Bone marrow (tissue), 2 donors: ENCODE measurements at places on chromosomes 2 and 18.

DNA sequence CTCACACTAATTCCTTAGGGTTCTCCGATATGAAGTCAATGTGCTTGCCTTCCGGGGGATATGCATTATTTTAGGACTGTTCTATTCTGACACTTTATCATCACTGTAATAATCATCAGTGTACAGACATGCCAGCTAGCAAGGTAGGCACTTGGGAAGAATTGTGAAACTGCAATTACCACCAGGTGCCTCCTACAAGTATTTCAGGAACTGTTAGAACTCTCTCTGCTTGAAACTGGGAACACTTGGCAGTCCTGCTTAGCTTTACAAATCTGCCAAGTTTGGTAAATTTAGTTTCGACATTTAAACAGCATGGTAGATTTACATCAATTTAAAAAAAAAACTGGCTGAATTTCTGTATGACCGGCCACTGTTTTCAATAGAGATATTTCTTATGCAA lies 128.7 kb downstream of the SATB2 start:
- DNase-seq = no peak

DNA sequence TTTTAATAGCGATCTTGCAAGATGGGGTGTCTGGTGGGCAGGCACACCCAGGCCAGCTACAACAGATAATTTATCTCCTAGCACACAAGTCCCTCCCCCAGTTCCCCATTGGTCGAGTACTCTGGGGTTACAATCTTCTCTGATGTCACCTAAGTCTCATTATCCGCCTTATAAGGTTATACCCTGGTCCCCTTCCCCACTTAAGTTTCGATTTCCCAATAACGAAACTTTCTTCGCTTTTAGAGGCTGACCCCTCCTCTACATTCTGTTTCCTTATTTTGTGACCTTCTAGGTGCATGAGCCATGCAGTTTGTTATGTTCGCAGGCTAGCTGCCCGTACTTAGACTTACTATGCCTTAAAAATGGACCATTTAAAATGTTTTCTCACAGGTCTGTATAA lies 180.1 kb downstream of the CAPN13 start:
- DNase-seq = no peak

- DNase-seq = no peak
Measured at GRCh38 chr2:55840460-55840859, 83.1 kb downstream of the EFEMP1 start.

DNA sequence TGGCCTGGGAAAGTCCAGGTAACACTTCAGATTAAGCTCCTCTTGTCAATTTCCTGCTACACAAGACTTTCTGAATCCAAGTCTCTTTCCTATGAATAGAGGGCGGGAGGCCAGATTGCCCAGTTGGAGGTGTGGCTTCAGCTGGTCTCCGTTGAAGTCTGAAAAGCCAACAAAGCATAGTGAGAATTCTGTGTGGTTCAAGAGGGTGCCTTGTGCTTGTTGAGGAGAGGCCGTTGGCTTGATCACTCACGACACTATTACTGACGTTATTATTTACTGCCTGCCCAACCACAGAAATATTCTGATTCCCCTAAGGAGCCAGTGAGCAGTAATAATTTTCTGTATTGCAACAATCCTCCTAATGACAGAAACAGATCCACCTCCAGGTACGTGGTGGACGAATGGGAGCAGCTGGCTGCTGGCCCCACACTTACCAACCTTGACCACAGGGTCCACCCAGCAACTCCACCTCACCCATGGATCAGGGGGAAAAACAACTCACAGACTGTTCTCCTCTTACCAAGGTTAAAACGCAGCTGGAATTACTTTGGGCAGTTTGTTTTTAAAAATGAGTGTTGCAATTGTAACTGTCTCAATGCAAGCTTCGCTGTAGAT lies 21.9 kb downstream of the NRP2 start:
- no peak for DNase-seq

GRCh38 chr2:63652652-63652985 lies 63.9 kb downstream of the MDH1 start:
- no peak for DNase-seq

GRCh38 chr18:3455907-3456685 lies 6.1 kb downstream of the TGIF1 start:
- no peak for DNase-seq

DNA sequence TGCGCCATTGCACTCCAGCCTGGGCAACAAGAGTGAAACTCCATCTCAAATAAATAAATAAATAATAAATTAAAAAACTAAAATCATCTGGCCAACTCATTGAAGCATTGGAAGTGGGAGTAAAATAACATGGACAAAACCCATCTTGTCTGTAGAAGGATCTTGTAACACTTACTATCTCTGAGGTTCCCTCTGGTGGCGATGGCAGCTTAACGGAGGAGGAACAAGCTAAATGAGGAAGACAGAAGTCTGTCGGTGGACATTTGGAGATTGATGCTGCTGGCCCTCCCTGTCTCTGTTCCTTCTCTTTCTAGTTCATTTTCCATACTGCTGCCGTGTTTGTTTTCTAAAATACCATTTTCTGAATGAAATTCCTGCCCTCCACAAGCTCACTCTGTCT lies 43.4 kb downstream of the ZCCHC2 start:
- DNase-seq = no peak

DNA sequence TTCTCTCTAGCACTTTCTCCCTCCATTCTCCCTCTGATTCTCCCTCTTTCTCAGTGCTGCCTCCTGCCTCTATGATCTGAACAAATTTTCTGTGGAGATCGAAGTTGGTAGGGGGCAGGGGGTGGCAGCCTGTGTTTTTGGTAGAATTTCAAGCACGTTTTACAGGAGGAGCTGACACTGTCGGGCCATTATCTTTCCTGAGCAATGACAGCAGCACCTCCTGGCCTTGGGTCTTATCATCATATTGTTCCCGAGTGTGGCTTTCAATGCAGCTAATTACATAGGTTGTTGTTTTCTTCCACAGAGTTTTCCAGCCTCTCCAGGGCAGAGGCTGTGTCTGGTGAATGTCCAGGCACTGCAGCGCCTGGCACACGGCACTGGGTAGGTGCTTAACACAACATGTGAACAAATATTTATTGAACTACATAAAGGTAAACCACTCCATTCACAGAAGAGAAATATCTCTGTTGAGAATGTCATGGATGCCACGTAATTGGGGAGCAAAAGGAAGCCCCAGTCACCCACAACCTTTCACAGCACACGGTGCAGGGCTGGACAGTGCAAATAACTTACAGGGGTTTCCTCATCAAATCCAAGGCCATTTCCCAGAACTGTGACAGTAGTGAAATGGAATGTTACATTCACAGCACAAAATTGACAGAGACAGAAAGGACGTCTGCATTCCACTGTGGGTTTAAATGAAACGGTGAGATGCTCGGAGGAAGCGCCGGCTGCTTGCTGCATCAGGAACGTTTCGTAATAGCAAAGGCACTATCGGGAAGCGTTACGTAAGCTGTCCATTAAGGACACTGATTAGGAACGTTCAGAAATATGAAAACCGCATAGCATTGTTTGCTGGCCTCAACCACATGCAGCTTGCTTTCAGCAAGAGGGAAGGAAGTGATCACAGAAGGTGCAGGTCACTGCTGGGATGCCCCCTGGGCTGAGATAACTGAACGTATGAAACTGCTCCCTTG lies 6.5 kb upstream of the KCNG2 start:
- DNase-seq = peak; percentile 60

DNA sequence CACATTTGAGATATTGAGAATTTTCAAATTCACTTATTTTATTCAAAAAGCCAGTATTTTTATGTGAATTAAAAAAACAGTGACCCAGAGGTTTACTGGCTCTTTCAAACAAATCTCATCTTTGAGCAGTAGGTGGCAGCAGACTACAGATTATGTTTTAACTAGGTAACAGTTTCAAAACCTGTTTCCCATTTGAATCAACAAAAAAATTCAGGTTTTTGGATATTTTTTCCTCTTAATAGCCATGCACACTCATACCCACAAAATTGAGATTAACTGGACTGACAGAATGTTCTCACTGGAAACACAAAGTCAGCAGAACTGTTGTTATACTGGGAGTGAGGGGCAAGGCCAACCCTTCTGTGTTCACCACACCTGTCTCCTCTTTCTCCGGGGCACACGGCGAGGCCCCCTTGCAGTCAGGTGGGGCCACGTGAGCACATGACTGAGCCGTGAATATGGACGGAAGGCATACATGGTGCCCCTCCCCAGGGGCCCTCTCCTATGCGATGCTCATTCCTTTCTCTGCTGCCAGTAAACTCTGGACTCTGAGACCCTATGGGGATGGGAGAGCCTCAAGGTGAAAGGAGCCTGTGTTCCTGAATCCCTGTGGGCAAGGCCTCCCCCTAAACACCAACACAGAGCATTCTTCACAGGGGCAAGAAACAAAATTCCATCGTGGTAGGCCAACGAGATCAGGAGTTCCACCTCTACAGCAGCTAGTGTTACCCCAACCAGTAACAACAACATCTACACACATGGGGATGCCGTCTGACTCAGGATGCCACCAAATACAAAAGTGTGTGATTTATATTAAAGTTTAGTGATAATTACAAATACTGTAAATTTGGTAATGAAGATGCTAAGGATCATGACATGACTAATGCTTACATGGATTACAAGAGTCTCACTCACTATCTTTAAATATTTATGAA lies 80.4 kb downstream of the LPIN2 start:
- peak; percentile 46 for DNase-seq

GRCh38 chr2:74843433-74843832 lies 9.5 kb downstream of the HK2 start:
- DNase-seq = no peak

- no peak for DNase-seq
Measured at GRCh38 chr18:78740876-78741275, 238.7 kb upstream of the SALL3 start.

GRCh38 chr2:98252038-98252773 lies 94.0 kb upstream of the CNGA3 start:
- DNase-seq = no peak

- DNase-seq = no peak
Measured at GRCh38 chr2:205930209-205930608, 155.8 kb downstream of the INO80D start.

DNA sequence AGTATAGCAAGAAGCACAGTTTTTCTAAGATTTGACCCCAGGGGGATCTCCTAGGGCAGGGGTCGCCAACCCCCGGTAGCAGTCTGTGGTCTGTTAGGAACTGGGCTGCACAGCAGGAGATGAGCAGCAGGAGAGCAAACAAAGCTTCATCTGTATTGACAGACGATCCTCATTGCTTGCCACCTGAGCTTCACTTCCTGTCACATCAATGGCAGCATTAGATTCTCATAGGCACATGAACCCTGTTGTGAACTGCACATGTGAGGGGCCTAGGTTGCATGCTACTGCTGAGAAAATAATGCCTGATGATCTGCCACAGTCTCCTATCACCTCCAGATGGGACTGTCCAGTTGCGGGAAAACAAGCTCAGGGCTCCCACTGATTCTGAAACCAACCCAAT lies 136.2 kb downstream of the RGPD3 start:
- no peak for DNase-seq

DNA sequence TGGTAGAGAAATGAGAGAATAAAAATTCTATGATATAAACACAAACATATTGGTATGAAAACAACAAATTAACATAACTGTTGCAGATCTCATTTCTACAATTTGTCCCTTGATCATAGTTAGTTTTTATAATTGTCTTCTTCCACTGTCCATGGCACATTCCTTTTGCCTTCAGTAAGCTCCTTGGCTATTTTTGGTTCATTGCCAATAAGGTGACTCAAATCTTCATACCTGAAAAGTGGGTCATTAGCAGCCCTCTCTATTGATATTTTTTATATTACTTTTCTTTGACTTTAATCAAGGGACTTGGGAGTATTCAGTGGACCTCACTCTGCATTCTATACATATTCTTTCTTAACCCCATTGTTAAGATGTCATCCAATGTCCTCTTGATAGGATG lies 552.9 kb downstream of the TDRD15 start:
- DNase-seq = no peak

- DNase-seq = no peak
Measured at GRCh38 chr2:178469219-178469849, 9.1 kb downstream of the FKBP7 start.

- no peak for DNase-seq
Measured at GRCh38 chr18:49666045-49666775, 104.4 kb downstream of the LIPG start.

- DNase-seq = no peak
Measured at GRCh38 chr2:74347742-74348141, 4.5 kb upstream of the SLC4A5 start.

DNA sequence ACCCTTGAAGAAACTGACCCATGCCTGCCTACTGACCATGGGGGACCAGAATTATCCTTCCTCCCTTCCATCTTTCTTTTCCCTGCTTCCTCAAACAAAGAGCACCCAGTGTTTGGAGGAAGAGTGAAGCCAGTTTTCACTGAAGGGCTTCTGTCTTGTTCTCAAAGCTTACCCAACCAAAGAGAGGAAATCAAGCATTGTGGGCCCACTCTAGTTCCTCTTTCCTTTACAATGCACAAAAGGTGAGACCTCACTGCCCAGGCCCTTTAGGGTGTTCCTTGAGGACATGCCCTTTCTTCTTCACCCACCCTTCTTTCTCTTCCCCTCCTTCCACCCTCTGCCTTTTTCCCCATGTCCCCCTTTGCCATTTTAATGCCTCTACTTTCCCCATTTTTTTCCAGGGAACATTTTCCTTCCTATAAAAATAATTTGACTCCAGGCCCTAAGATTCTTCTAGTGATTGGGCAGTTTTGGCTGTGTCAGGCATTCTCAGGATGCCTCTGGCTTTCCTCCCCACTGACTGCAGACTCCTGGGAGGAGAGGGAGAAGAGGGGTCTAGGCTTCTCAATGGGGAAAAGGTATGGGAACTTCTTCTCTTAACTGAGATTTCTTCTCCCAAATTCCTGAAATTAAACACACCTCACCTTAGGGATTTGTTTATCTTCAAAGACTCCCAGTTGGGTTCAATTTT lies 126.6 kb upstream of the RMDN2 start:
- no peak for DNase-seq

- no peak for DNase-seq
Measured at GRCh38 chr18:9894454-9895068, 8.8 kb downstream of the TXNDC2 start.

- DNase-seq = no peak
Measured at GRCh38 chr2:43106559-43107527, 119.6 kb downstream of the ZFP36L2 start.

- DNase-seq = no peak
Measured at GRCh38 chr2:232817756-232818155, 41.4 kb upstream of the KCNJ13 start.
